ENCODE measurements at places on chromosomes 1 and 21.
A peak's percentile ranks its signal among the peaks of the same experiment; 100 is the strongest.

DNA sequence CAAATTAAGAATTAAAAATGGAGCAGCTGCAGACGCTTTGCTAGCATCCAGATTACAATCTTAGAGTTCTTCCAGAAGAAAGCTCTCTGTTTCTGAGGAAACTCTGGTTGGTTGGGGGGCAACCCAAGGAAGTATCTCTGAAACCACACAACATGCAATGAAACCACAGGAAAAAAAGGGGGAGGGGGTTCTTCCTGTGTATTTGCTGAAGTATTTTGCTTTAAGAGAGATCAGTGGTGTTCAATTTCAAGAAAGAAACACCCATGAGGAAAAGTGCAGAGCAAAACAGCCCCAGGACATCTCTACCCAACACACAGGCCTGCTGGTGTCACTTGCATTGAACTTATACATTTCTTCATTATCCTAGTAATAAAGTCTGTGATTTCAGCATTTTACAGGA is 19.7 kb upstream of the TIAM1 start:
- peak; percentile 70 for DNase-seq

DNA sequence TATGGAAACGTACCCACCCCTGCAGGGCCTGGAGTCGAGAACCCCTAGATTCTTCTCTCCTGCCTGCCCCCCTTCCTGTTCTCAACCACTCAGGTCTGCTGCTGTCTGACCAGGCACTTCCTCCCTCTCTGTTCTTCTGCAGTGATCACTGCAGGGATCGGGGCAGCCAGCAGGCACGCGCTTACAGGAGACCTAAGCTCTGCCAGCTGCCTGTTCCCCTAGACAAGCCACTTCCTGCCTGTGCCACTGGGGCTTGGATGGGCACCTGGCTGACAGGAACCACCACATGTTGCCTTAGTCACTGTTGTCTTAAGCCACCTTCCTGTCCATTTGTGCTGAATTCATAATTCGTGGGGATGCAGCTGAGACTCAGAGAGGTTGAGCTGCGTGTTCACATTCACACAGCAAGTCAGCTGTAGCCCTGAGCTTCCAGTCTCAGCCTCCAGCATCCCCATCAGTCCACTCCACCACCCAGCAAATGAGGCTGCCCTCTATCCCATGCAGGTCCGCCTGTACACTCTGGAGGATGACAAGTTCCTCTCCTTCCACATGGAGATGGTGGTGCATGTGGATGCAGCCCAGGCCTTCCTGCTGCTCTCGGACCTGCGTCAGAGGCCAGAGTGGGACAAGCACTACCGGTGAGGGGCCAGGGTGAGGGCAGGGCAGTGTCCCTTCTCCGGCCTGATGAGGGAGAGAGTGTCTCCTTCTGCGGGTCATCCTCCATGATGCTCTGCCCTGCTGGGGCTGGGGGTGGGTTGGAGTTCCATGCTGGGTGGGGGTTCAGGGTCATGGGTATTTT is 18.6 kb downstream of the FAM151A start:
- DNase-seq, result peak; percentile 88

GRCh38 chr1:164510435-164510834 is 48.5 kb upstream of the PBX1 start:
- no peak for DNase-seq

DNA sequence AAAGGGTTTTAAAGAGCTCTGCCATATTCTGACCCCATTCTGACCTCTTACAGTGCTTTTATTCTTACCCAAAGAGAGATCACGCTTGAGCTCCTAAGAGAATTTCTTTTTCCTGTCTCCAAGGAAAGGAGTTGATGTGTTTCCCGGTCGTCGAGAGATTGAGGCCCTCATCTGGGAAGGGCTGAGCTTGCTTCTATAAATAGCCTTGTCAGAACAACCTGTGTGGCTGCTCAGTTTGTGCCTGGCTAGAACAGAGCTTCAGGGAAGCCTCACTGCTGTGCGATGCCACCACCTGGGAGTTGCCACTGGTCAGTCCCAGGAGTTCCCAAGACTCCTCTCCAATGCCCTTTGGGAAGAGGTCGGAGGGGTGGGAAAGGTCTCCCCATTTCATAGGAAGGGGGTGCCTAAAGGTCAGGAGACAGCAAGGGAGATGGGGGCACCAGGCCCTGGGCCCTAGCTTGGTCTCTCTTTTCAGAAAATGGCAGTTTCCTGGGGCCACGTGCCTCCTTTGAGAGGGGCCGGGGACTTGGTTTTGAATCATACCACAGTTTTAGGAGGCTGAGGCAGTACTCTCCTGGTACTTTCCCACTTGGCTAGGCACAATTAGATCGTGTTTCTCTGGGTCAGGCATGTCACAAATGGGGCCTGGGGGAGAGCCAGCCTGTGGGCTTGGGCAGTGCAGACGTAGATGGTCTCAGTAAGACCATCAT is 52.1 kb downstream of the EIF2D start:
- DNase-seq, result no peak

DNA sequence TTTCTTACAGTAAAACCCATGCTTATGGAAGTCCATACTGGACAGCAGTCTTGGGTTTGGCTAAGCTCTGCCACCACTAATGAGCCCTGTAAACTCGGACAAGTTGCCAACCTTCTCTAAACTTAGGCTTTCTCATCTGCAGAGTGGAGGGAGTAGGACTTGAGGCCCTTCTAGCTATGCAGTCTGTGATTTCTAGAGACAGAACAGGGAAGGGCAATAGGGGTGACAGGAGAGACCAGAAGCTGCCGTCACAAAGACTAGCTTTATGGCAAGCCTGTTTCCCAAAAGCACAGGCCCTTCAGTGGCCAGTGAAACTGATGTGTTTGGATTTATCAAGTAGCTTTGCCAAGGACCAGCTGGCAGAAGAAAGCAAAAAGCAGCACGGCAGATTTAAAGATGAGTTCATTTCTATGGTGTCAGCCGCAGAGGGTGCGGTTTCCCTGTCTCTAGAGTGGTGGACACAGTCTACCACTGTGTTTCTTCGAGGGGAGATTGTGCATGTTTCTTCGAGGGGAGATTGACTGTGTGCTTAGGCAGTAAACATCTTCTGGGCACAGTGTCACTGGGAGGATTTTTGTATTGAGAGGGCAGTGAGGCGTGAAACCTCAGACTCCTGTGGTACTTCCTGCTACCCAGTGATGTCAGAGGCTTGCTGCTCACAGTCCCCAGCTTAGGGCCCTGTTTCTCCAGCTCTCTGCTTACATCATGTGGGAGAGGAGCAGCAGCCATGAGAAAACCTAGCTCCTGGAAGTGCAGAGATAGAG is 119.0 kb downstream of the ROR1 start:
- DNase-seq, result peak; percentile 18

DNA sequence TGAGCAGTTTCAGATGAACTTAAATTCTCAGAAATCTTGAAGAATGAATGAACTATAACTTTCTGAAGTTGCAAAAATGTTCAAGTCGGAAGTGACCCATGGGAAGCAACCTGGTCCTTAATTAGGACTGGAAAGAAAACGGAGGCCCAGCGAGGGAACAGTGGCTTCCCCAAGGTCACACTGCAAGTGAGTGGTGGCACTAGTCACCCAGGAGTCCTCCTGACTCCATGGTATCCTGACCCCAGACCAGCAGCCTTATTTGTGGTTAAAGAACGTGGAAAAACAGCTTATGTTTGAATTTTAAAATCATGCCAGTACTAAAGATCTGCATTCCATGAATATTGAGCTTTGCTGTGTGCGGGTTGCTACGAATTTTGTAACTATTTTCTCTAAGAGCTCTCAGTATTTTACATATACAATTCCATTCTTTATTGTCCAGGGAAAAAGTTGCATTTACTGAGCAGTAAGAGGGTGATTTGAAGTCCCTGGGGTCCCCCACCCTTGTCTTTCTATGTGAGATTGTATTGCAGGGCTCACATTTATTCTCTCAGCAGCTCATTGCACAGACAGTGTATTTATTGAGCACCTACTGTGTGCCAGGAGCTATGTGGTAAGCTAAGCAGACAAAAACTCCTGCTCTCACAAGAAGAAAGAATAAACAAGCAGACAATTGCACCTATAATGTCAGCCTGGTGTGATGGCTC is 61.6 kb upstream of the ATP5PO start:
- DNase-seq, result no peak

All from thymus (tissue), 14 donors.